WTC11 (cell line): ENCODE measurements at places on chromosomes 7 and 10. TPM values are rescaled to one million over a fixed set of nuclear protein-coding genes. Genes with fewer than 3 reads are reported as not detected.

The SLC13A4 gene
- total RNA-seq: 1.6 to 2.1 TPM (median 1.7 TPM) in 3 replicates

The AKR1B1 gene
- 135 to 148 TPM (median 147 TPM) in 3 replicates for total RNA-seq

The MYH16 gene
- total RNA-seq: not detected in 3 replicates

The STAG3 gene
- 5.2 to 7.6 TPM (median 5.5 TPM) in 3 replicates for total RNA-seq

The RAMP3 gene
- 0.85 to 1.2 TPM (median 1.1 TPM) in 3 replicates for total RNA-seq

- peak; percentile 69 for DNase-seq
These were observed 811 bp downstream of the CDK5 start for GRCh38 chr7:151056666-151057505.

- no peak for DNase-seq
These were observed 946.3 kb downstream of the CNTNAP2 start for GRCh38 chr7:147062897-147063296.

DNA sequence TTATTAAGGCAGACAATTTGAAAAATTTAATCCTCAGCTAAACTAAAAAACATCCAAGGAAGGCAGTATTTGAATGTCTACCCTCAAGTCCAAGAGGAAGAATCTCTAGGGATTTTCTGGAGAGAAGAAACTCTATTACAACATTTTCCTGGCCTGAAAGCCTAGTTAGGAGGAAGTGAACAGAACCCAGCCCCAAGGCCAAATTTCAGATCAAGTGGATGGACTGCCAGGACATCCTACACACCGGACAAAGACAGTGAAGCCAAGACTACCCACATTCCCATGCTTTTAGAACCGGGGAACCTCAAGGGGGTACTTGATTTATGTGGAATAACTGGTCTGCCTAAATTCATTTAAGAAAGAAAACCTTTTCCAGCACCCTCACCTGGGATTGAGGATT is 108.9 kb upstream of the MEOX2 start:
- no peak for DNase-seq

GRCh38 chr10:38093816-38094157 is 350 bp upstream of the ZNF37A start:
- no peak for DNase-seq

DNA sequence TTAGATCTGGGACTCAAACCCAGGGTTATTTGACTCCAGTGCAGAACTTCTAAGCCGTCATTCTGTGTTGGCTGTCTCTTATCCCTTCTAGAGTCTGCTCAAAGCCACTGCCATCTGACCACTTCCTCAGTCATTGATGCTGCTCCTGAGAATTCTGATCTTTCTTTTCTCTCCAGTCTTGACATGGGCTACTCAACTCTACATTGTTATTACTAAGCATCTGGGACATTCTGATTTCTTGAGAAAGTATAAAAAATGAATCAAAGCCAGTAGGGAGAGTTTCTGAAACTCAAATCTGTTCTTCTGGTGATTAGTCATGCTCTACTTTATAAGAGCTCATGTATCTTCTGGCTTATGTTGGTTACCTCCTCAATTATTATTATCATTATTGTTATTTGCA is 48.7 kb downstream of the ANK3 start:
- DNase-seq: no peak

- DNase-seq: no peak
These were observed 17.9 kb downstream of the C10orf67 start for GRCh38 chr10:23326544-23327307.

DNA sequence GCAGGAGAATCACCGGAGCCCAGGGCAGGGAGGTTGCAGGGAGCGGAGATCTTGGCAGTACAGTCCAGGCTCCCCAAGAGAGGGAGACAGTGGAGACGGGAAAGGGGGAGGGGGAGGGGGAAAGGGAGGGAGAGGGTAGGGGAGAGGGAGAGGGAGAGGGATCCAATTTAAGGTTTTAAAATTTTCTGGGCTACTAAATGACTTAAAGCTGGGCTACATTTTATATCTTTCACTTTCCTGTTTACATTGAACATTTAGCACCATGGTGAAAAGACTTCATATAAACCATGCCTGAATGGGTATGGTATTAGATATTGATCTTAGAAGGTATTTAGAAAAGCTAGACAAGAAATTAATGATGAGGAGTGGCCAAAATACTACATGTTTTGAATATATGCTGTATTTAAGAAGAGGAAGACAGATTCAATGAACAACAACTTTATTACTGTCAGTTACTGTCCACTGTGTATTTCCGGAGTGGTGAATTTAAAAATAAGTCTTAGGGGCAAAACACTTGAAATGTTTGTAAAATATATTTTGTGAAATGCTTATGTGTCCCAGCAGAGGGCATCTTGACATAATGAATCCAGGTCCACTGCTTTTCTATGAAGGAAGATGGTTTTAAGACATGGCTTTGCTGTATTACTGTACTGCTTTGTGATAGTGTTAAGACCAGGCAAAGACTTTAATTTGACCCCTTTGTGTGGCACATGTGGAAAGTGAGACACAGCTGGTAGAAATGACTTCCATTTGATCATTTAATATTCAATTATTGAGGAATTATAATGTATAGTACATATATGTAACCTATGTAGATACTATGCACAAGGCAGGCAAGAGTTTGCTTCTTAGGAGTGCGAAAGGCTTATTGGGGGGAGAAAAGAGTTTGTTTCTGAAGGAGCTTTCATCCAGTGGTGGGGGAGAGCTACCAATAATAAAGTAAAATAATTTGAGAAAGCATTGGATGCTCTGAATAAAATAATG is 52.8 kb downstream of the NRF1 start:
- no peak for DNase-seq

DNA sequence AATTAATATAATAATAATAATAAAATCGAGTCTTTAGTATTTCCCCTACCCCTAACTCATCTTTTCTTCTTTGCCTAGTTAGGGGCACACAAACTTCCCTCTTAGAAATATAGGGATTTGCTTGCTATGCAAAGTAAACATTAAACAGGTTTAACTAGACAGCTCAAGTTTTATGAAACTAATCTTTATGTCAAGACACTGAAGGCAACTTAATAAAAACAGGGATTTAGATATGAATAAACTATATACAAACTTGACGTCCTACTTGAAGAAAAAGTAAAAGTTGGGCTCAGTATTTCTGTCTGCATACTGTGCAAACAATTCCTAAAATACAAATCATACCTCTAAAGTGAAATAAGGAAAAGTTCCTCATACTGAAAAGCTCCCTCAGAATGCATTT is 52.1 kb upstream of the CAV2 start:
- no peak for DNase-seq

DNA sequence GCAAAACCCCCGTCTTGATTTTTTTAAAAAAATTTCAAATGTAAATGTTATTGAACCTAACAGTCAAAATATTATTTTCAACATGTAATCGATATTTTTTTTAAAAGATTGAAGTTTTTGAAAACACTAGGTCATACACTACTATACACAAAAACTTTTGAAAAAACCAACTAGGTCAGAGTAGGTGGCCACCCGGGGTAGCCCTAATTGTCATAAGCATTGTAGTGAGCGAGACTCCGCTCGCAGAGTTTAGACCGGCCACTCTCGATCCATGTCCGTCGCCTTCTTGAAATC is 417 bp downstream of the RFC2 start:
- no peak for DNase-seq

DNA sequence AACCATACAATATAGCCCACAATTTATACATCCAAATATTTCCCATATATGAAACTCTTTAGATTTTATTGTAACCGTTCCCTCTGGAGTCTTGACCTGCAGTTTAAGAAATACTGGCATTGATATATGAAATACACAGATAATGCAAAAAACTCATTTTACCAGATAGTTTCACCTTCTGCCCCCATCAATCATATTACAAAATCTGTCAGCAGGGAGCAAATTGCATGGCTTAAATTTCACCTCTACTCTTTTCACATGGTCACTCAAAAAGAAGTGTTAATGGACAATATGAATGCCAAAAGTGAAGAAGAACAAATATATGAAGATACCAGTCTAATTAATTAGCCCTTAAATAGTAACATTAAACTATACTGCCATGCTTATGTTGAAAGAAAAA is 57.0 kb upstream of the TMEM106B start:
- no peak for DNase-seq

- no peak for DNase-seq
These were observed 8.0 kb downstream of the PDGFA start for GRCh38 chr7:511476-512145.
